Stomach (tissue), 19 donors: ENCODE measurements at places on chromosomes 2 and 18.

GRCh38 chr2:11179899-11180298 lies 24.6 kb downstream of the SLC66A3 start:
- DNase-seq: no peak

DNA sequence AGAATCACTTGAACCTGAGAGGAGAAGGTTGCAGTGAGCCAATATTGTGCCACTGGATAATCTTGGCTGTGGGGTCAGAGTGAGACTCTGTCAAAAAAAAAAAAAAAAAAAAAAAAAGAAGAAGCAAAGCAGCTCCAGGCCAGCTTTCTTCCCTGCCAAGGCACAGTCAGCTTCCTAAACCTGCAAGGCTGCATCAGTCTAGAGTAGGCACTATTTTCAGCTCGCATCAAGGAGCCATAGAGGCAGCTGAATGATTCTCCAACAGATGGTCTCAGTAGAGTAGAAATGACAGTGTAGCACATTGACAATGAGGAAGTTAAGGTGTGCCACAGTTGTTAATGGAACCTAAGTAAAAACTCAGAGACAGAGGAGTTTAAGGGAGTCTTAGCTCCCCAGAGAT lies 35.6 kb downstream of the BMP10 start:
- no peak for DNase-seq

DNA sequence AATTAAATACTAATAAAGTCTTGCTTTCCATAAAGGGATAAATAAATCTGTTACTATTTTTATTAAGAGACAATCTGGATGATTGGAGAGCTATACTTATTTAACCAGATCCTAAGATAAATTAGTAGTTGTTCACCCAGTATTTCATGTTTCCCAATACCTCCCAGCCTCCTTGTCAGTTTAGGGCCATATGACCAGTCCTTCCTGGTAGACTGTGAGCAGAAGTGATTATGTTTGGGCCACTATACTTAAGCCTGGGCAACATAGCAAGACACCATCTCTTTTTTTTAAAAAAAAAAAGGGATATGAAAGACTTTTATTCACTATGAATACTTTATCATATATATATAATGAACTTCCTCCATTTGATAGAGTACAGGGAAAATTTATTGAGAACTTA lies 48.8 kb upstream of the PPM1B start:
- DNase-seq: no peak

- no peak for DNase-seq
These were observed 438.1 kb upstream of the ST6GAL2 start for GRCh38 chr2:107323946-107324565.

- DNase-seq: no peak
These were observed 25.7 kb downstream of the GALNT14 start for GRCh38 chr2:31112544-31112943.
